Prostate gland (tissue), 2 donors: ENCODE measurements at places on chromosomes 7 and 10. TPM values are rescaled to one million over a fixed set of nuclear protein-coding genes. Genes with fewer than 3 reads are reported as not detected.

DNA sequence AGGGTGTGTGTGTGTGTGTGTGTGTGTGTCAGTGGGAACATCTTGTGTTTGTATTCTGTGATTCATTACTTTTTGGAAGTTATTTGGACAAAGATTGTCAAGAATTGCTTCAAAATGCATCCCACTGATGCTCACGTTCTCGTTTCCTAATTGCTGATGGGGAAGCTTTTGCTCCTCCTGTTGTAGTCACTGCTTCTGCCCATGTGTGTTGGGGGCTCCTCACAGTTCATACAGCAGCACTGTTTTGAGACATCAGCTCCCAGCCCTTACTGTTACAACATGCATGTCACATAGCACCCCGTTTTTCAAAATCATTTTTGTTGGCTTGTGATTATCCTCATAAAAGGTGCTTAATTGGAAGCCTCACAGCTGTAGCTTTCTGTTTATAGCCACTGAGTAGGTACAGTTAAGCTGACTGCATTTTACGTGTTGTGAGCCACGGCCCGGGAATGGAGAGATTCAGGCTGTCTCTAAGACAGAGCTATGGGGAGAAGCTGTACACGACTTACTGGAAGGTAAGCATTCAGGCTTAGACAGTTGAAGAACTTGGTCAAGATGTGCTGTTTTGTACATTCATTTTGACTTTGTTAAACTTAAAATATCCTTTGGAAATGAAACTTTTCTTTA, 87.4 kb downstream of the BICC1 start:
- no peak for DNase-seq
- H3K36me3 ChIP-seq: no peaks in the 10 kb centered on the region
- no peaks in the 10 kb centered on the region for H3K4me1 ChIP-seq
- no peak overlapping the region for H3K4me3 ChIP-seq

GRCh38 chr7:135177028-135177696, 6.7 kb upstream of the CYREN start:
- H3K27ac ChIP-seq: no peak overlapping the region
- no peaks in the 10 kb centered on the region for H3K36me3 ChIP-seq
- H3K27me3 ChIP-seq: no peaks in the 10 kb centered on the region
- no peak for DNase-seq

GRCh38 chr7:145269418-145270161, 433.7 kb upstream of the TPK1 start:
- H3K36me3 ChIP-seq: no peaks in the 10 kb centered on the region
- no peaks in the 10 kb centered on the region for H3K27me3 ChIP-seq
- H3K4me1 ChIP-seq: no peaks in the 10 kb centered on the region
- H3K4me3 ChIP-seq: no peak overlapping the region

- H3K27ac ChIP-seq: no peak overlapping the region
- H3K4me1 ChIP-seq: no peaks in the 10 kb centered on the region
- no peak overlapping the region for H3K4me3 ChIP-seq
- no peaks in the 10 kb centered on the region for H3K36me3 ChIP-seq
Measured at GRCh38 chr7:12578930-12579640, 8.6 kb downstream of the SCIN start.

DNA sequence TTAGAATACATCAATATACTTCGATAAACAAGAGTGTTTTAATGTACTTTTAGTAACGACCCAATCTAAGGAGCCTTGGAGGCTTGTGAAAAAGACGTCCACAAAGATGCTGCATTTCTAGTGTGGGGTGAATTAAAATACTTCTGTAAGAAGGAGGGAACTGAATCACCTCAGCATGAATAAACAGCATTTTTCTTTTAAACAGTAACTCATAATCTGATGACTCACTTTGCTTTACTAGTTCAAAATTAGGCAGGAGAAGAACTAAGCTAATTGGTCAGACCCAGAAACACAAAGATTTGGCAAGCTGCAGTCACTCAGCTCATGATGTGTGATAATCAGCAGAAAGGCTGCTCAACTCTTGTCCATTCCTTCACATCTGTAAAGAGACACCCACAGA, 24.2 kb downstream of the NCOA4 start:
- H3K27me3 ChIP-seq: no peaks in the 10 kb centered on the region
- H3K4me3 ChIP-seq: no peak overlapping the region
- DNase-seq: no peak

GRCh38 chr7:121084748-121085336, 96.3 kb downstream of the CPED1 start:
- H3K27me3 ChIP-seq: no peaks in the 10 kb centered on the region
- H3K27ac ChIP-seq: no peak overlapping the region
- no peak for DNase-seq
- no peak overlapping the region for H3K4me3 ChIP-seq
- no peaks in the 10 kb centered on the region for H3K4me1 ChIP-seq

DNA sequence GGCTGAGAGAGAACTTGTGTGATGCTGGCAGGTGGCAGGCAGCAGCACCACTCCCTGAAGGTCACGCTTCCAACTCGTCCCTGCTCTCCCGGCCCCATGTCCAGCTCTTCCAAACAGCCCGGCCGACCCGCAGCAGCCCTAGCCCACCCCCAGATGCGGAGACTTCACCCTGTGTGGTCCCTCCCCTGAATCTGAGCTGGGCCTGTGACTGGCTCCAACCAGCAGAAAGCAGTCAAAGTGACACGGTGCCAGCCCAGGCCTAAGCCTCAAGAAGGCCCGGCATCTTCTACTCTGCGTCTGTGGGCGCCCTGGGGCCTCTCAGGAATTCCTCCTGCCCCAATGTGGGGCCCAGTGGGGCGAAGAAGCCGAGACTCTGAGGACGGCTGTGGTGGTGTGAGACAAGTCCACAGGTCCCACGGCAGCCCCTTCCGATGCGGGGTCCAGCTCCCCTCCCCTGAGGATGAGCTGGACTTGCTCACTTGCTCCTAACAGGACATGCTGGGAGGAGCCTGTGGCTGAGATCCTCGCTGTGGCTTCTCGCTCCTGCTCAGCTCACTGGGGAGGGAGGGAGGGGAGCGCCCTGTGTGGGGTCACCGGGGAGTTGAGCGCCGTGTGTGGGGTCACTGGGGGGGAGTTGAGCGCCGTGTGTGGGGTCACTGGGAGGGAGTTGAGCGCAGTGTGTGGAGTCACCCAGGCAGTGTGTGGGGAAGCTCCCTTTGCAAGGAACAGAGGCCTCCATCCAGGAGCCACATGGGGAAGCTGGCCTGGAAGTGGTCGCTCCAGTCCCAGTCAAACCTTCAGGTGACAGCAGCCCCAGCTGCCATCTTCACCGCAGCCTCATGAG, 9.5 kb downstream of the STK32C start:
- no peaks in the 10 kb centered on the region for H3K4me1 ChIP-seq
- peaks cover 1% of the 10 kb centered on the region for H3K27me3 ChIP-seq

DNA sequence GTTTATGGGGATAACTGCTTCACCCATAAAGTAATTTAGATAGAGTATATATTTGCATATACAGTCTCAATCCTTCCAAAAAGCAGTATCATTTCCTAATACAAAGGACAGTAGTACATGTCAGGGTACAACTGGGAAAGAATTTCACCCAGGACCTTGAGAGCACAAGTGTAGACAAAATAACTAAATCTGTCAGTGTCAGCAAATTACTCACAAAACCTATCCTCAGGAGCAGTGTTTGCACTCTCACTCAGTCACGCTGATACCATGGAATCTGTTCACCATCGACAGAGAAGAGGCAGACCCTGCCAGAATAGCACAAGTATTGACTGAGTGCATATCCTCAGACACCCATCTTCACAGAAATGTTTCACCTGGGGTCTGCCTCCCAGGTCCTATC, 554.7 kb upstream of the PHF14 start:
- no peaks in the 10 kb centered on the region for H3K4me1 ChIP-seq
- no peak for DNase-seq
- H3K27ac ChIP-seq: no peak overlapping the region
- no peaks in the 10 kb centered on the region for H3K27me3 ChIP-seq
- H3K4me3 ChIP-seq: no peak overlapping the region

- H3K27me3 ChIP-seq: no peaks in the 10 kb centered on the region
- H3K27ac ChIP-seq: no peak overlapping the region
Measured at GRCh38 chr10:55223352-55223751, 422.3 kb upstream of the PCDH15 start.

DNA sequence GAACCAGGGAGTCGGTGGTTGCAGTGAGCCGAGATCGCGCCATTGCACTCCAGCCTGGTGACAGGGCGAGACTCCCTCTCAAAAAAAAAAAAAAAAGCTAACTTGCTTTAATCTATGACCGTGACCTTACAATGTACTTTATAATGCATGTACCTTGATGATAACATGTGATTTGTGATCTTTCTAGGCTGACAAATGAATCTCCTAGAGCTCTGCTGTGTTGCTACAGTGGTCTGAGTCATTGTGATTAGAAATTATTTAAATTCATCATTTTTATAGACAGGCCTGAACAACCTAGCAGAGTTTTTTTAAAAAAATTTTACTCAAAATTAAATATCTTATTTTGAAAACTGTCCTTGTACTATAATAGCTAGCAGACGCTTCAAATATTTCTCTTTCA, 722.8 kb downstream of the NRG3 start:
- H3K4me3 ChIP-seq: no peak overlapping the region
- no peak for DNase-seq
- H3K36me3 ChIP-seq: no peaks in the 10 kb centered on the region
- H3K27me3 ChIP-seq: no peaks in the 10 kb centered on the region
- H3K27ac ChIP-seq: no peak overlapping the region
- no peaks in the 10 kb centered on the region for H3K4me1 ChIP-seq

GRCh38 chr7:69622014-69622835, 23.9 kb downstream of the AUTS2 start:
- H3K27me3 ChIP-seq: no peaks in the 10 kb centered on the region
- no peak overlapping the region for H3K27ac ChIP-seq
- no peaks in the 10 kb centered on the region for H3K36me3 ChIP-seq
- DNase-seq: no peak
- H3K4me1 ChIP-seq: no peaks in the 10 kb centered on the region
- H3K4me3 ChIP-seq: no peak overlapping the region

ZNF775 gene
- 14.4 TPM for total RNA-seq

PKD2L1 gene
- 0.09 TPM for total RNA-seq
